ENCODE measurements at places on chromosomes 7 and 10. TPM values are rescaled to one million over a fixed set of nuclear protein-coding genes. Genes with fewer than 3 reads are reported as not detected.

Gene CHN2
- polyA plus RNA-seq = 9.2 TPM

Gene PAPSS2
- 12.9 TPM for polyA plus RNA-seq

Gene CYP17A1
- polyA plus RNA-seq = not detected

Gene KLF14
- not detected for polyA plus RNA-seq

Gene NKX1-2
- 9.4 TPM for polyA plus RNA-seq

Gene ACHE
- polyA plus RNA-seq = 3.6 TPM

Data from GM23338 (cell line).